ENCODE measurements at places on chromosomes 2 and 18.

DNA sequence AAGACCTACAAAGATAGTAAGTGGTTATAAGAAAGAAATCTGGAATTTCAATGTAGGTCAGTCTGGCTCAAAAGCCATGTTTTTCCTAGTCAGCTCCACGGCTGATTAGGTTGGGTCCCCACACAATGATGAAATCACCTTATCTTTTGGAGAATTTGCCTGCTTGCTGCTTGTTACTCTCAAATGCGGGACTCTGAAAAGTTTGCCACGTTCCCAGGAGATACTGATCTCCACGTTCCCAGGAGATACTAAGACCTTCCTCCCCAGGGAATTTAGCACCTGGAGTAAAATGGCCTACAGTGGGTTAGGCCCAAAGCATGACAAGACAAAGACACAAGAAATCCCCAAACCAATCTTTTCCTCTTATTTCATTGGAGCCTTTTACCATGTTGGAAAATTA, 449.6 kb downstream of the TNS1 start:
- no peak for DNase-seq

DNA sequence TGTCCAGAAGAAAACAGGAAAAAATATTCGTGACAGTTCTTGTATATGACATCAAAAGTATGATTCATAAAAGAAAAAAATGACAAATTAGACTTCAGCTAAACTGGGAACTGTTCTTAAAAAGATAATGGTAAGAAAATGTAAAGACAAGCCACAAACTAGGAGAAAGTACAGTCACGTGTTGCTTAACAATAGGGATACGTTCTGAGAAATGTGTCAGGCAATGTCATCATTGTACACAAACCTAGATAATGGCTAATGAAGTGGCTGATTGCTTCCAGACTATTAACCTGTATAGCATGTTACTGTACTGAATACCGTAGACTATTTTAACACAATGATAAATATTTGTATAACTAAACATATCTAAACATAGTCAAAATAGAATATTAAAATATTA, 35.9 kb upstream of the CTIF start:
- no peak for DNase-seq

DNA sequence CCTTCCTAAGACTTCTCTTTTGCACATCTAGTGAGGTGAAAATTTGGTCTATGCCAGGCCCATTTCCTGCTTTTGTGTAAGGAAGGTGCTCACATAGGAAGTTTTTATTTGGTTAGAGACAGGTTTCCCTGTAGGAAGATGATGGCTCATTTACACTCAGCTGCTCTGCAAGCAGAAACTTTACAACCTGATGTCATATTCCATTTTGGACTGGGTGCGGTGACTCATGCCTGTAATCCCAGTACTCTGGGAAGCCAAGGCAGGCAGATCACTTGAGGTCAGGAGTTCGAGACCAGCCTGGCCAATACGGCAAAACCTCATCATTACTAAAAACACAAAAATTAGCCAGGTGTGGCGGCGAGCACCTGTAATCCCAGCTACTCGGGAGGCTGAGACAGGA, 35.8 kb downstream of the CASP10 start:
- DNase-seq, result no peak

- DNase-seq, result no peak
Observed at GRCh38 chr2:230319211-230319862, 7.7 kb upstream of the SP140L start.
